ENCODE measurements at places on chromosomes 12 and 14. TPM values are rescaled to one million over a fixed set of nuclear protein-coding genes. Genes with fewer than 3 reads are reported as not detected.

TAS2R43 gene
- total RNA-seq = 0.90 TPM

ATP2B1 gene
- 32.6 TPM for total RNA-seq

DNA sequence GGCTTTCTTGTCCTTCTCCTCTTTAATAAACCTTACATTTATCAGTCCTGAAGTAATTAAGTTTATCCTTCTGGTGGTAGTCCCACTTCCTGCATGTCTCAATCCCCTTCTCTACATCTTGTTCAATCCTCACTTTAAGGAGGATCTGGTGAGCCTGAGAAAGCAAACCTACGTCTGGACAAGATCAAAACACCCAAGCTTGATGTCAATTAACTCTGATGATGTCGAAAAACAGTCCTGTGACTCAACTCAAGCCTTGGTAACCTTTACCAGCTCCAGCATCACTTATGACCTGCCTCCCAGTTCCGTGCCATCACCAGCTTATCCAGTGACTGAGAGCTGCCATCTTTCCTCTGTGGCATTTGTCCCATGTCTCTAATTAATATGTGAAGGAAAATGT lies 79.3 kb downstream of the ZFC3H1 start:
- no peak for DNase-seq

DNA sequence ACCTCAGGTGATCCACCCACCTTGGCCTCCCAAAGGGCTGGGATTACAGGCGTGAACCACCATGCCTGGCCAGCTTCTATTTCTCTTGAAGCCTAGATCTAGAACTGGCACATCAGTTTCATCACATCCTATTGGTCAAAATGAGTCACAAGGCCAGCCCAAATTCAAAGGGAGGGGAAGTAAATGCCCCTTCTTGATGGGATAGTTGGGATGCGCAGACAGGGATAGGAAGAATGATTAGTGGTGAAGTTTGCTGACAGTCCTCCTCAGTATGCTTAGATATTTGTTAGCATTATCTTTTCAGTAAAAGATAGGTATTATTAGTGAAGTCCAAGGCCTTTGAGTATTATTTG lies 33.4 kb downstream of the CRADD start:
- no peak for DNase-seq

LALBA gene
- total RNA-seq = not detected

PRIMA1 gene
- not detected for total RNA-seq

GRCh38 chr14:79670811-79671210 lies 540.5 kb downstream of the DIO2 start:
- DNase-seq = no peak

DNA sequence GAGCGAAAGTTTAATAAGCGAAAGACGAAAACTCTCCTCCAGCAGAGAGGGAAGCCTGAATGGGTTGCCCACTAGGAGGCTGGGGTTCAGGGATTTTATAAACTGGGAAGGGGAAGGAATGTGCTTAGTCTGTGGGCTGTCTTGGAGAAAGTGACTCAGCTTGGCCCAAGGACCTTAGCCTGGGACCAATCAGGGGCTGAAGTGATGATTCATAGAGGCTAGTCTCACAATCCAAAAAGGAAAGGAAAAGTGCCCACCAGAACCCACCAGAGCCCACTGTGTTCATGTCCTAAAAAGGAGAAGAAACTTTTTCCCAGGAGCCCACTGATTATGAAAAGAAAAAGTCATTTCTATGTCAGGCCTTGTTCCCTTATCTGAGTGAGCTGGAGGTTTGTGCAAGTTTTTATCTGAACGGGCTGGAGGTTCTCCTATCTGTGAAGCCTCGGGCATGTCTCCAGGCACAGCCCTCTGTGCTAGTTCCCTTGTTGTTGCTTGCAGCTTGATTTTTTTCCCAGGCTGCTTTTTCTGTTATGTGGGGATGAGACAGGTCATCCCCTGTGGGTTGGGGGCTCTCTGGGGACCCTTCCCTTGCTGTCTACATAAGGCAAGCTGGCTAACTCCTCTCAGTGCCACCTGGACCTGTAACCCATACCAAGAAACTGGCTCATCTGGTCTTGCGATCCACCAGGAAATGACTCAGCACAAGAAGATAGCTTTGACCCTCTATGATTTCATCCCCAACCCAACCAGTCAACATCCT lies 8.3 kb upstream of the GOLGA5 start:
- DNase-seq = peak; percentile 91

DNA sequence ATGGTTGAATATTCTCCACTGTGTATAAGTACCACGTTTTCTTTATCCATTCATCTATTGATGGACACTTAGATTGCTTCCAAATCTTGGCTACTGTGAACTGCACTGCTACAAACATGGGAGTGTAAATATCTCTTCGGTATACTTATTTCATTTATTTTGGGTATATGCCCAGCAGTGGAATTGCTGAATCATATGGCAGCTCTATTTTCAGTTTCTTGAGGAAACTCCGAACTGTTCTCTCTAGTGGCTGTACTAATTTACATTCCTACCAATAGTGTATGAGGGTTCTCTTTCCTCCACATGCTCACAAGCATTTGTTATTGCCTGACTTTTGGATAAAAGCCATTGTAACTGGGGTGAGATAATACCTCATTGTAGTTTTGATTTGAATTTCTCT lies 623.1 kb upstream of the LRFN5 start:
- peak; percentile 0 for DNase-seq

CLBA1 gene
- total RNA-seq = 2.2 TPM

MRPS35 gene
- 27.4 TPM for total RNA-seq

DNA sequence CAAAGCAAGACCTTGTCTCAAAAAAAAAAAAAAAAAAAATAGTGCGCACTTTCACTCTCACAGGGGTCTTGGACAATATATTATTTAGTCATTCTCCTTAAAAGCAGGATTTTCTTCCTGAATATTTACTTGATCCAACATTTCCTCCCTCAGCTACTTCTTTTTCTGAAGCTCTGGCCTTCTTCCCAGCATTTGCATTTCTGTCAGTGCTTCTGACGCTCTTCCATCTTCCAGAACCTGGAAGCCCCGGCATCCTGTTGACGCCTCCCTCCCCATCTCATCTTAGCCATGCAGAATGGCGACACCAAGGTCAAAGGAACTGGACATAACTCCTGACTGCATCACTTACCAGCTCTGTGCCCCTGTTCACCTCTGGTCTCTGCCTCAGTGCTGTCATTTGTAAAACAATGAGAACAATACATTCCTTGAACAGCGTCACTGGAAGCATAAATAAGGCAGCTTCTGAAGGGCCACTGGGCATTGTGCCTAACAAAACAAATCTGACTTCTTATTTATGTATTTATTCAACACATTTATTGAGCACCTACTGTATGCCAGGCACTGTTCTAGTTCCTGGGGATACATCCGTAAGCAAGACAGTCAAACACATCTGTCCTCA lies 90.9 kb upstream of the MDM1 start:
- no peak for DNase-seq

GRCh38 chr12:106084014-106084671 lies 54.6 kb downstream of the NUAK1 start:
- peak; percentile 88 for DNase-seq

GRCh38 chr12:75782069-75782581 lies 249.5 kb downstream of the PHLDA1 start:
- no peak for DNase-seq

- no peak for DNase-seq
These were observed 23.8 kb upstream of the PWP1 start for GRCh38 chr12:107661830-107662229.

SCNN1A gene
- not detected for total RNA-seq

DNA sequence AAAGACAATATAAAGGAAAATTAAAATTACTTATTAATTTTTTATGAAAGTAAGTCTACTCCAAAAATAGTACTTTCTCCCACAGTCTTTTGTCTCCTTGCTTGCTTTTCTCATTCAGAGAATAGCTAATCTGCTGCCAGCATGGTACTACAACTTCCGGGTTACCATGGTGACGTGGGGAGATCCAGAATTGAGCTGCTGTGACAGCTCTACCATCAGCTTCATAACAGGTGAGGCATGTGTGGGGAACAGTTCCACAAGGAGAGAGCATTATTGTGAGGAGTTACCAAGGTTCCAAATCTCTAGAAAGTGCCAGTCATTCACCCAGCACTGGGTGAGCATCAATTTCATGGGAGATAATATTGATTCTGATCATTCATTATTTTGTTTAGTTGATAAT lies 197.8 kb downstream of the PTPRO start:
- no peak for DNase-seq

Data from IMR-90 (cell line).